ENCODE measurements at places on chromosomes 7 and 10.

DNA sequence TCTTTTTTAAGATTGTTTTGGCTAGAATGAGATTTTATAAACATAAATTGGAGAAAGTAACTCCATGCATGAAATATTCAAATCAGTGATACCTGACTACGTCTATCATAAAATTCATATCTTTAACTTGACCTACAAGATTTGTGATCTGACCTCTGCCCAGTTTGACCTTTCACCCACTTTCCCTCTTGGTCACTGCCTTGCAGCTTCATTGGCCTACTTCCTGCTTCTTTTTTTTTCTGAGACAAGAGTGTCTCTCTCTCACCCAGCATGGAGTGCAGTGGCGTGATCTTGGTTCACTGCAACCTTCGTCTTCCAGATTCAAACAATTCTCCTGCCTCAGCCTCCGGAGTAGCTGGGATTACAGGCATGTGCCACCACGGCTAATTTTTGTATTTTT, 28.5 kb downstream of the TPST1 start:
- no peak for DNase-seq

GRCh38 chr10:119669975-119670640, 18.9 kb downstream of the BAG3 start:
- DNase-seq, result no peak

DNA sequence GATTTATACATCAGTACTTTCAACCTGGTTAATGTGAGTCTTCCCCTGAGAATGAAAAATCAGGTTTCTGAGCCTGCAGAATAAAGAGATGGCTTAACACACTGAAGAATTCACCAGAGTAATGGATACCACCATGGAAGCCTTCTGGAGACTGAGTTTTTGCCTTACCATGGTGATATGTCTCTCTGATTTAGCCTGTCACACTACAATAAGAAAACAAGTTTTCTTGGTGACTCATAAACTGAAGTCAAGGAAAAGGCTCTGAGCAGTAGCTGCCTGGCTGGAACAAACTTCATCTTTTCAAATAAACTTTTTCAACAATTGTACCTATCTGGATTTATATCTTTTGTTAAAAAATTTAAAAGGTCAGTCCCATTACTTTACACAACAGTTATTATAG, 229.0 kb downstream of the PRPF18 start:
- DNase-seq, result no peak

GRCh38 chr10:30687698-30688213, 58.2 kb upstream of the LYZL2 start:
- DNase-seq, result peak; percentile 93

GRCh38 chr10:21314906-21315644, 210.4 kb downstream of the SKIDA1 start:
- no peak for DNase-seq

DNA sequence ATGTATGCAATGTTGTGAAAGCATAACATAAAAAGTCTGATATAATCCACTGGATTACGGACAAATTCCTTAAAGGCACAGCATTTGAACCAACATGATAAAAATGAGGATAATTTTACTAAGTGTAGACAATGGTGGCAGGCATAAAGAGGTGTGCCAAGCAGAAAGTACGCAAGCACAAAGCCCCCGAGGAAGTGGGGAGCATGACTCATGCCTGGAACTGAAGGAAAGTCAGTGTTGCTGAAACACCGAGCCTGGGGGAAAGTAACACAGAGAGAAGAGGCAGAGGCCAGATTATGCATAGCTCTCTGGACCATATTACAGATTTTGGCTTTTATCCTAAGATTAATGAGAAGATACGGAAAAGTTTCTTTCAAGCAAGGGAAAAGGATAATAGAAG, 490.0 kb upstream of the PHF14 start:
- DNase-seq, result no peak

- no peak for DNase-seq
These were observed 211.2 kb downstream of the SEMA3D start for GRCh38 chr7:84975586-84976185.

DNA sequence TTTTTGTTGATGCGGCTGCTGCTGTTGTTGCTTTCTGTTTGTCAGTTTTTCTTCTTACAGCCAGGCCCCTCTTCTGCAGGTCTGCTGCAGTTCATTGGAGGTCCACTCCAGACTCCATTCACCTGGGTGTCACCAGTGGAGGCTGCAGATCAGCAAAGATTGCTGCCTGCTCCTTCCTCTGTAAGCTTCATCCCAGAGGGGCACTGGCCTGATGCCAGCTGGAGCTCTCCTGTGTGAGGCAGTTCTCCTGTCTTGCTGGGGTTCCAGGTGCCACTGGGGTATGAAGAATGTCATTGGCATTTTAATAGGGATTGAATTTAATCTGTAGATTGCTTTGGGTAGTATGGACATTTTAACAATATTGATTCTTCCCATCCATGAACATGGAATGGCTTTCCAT, 308.5 kb upstream of the MEOX2 start:
- DNase-seq, result no peak

DNA sequence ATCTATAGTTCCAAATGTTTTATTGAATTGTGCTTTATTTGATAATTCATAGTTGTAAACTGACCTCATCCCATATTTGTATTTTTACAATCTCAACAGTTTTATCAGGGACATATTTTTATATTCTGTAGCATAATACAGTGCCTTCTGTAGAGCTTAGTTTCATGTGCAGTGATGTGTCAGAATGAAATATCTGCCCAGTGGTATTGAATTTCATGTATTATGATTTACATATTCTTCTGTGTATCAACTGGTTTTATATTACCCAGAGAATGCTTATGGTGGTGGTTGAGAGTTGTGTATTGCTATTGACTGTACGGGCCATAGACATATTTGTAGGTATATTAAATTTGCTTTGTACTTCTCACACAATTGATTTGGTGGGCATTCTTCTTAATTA, 89.9 kb downstream of the KAT6B start:
- no peak for DNase-seq
